ENCODE measurements at places on chromosomes 5 and 9. TPM values are rescaled to one million over a fixed set of nuclear protein-coding genes. Genes with fewer than 3 reads are reported as not detected.

DNA sequence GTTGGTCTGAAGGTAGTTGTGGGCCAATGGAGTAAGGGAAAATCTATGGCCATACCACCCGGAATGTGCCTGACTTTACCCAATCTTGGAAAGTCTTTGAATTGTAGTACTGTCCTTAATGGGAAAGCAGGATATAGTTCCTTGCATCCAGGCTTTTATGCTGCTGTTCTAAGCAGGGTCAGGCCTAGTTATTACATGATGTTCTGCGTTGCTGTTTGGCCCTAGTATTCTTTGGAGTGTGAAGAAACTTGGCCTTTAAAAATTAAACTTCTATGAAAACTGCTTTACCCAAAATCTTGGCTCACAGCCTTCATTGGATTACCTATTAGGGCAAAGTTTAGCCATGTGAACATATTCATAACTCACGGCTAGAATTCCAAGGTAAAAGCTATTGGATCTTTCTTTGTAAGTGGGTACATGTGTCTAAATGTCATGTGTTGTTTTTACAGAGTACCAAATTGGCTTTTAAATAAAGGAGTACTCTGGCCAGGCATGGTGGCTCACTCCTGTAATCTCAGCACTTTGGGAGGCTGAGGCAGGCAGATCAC lies 211.1 kb downstream of the DTWD2 start:
- no peak for DNase-seq

- DNase-seq, result no peak
Measured at GRCh38 chr9:18485714-18486113, 11.8 kb downstream of the ADAMTSL1 start.

The PCDHA3 gene
- total RNA-seq, result not detected

DNA sequence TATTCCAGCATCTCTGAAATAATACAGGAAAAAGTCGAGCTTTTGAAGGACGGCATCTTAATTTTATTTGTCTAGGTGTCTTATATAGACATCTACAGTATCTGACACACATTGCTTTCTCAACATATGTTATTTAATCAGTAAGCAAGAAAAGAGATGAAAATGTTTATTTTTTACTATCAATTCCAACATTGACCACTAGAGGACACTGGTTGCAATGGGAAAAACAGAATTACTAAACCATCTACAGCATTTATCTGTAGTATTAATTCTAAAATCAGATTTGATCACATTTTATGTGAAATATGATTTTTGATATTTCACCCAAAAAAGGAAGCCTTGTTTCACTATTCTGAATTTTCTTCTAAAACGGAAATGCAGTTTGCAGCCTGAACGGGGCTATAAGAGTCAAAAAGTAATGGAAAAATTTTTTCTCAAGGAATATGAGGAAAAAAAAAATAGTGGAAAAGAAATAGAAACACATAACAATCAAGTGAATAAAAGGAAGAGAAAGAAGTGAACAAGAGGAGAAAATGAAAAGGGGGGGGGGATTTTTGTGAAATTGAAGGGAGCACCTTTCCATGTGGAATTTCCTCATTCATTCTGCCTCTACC lies 98.6 kb downstream of the OSTF1 start:
- DNase-seq, result no peak

GRCh38 chr9:127915325-127915752 lies 1.5 kb downstream of the ST6GALNAC4 start:
- DNase-seq, result no peak

Measured in GM12878 (cell line).